Epithelial cell of proximal tubule (primary cell): ENCODE measurements at places on chromosomes 3 and 15.

DNA sequence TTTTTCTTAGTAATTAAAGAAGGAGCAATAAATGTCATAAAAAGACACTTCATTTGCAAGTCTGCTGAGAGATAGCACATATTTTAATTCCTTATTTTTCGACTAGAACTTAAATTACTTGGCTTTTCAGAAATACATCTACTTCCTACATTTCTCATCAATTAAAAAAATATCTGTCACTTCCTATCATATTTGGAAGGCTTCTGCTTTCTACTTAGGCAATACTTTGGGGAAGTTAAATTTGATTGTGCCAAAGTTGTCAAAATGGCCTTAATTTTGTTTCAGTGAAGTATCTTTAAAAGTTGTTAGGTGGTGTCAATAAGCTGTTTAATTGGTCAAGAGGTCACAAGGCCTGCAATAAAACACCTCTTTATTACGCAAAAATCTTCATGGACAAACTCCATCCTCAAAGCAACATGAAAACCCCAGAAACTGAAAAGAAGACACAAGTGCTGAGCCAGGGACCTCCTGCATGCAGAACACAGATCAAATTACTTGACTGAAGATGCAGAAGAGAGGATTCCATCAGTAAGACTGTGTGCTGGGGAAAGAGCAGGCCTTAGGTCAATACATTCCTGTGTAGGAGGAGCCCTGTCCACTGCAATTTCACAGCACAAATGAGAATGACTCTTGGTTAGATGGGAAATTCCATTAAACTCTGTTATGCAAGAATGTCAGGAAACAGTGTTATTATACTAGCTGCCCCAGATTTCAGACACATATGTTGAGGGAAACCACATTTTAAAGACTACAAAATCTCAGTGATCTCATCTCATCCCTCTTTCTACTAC is 48.0 kb upstream of the FSTL1 start:
- DNase-seq, result peak; percentile 76

DNA sequence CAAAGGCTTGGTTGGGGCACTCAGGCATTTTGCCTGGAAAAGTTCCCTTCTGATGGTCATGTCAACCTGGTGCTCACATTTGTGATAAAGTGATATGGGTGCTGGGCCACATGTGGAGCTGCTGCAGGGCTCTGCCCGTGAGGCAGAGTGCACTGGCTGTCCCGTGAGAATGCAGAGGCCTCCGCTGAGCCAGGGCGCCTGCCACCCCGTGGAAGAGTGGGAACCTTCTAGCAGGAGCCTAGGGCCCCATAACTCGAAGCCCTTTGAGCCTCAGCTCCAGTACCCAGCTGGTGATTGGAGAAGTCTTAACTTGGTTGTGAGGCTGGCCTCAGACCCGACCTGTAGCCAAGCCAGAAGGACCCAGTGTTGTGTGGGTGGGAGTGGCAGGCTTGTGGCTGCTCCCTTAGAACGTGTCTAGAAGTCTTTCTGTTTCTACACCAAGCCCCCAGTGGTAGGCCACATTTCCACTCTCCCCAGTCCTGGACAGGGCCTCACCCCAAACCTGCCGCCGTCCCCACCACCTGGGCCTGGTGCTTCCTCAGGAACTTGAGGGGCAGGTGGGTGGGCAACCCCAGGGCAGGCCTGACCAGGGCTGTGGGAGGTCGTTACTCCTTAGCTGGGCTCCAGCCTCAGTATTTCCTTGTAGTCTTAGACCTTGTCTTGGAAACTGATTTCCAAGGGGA is 19.7 kb downstream of the SEC61A1 start:
- DNase-seq, result no peak

DNA sequence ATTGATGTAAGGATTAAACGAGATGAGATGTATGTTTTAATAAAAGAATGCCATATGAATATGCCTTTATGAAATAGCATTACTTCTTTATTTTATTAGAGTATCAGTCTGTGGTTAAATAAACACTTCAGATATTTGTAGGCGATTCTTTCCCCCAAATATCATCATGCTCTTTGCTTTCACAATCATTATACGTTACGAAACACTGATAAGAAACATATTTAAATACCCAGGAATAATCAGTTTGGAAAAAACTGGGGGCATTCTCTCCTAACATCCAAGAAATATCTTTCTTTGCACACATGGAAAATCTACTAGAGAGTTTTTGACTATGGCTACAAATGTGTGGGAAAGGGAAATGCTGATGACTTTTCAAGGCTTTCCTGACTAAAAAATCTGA is 4.4 kb upstream of the PLAAT1 start:
- DNase-seq, result no peak

- DNase-seq, result no peak
Measured at GRCh38 chr3:3825035-3825434, 25.8 kb downstream of the LRRN1 start.

- DNase-seq, result no peak
Measured at GRCh38 chr3:172317984-172318383, 130.3 kb downstream of the GHSR start.

- DNase-seq, result no peak
Measured at GRCh38 chr15:95669146-95669922, 661.2 kb upstream of the NR2F2 start.

DNA sequence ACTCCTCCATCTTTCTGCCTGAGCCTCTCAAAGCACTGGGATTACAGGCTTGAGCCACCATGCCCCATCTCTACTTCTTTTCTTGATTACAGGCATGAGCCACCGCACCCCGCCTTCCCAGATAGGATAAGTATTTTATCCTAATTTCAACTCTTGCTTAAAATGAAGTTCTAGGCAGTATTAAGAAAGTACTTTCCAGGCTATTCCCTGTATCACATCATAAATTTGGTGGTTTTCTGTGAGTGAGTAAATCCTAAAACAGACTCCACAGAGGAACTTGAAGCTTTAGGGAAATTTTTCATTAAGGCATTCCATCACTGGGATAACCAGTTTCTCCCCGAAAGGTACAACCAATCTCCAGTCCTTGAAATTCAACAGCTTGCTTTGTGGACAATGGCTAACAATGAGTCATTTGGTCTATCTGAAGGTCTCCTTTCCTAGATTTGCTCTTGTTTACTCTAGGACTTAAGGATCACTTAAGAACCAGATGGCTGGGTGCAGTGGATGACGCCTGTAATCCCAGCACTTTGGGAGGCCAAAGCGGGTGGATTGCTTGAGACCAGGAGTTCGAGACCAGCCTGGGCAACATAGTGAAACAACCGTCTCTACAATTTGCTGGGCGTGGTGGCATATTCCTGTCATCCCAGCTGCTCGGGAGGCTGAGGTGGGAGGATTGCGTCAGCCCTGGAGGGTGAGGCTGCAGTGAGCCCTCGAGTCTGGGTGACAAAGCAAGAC is 49.7 kb upstream of the SKIL start:
- no peak for DNase-seq

DNA sequence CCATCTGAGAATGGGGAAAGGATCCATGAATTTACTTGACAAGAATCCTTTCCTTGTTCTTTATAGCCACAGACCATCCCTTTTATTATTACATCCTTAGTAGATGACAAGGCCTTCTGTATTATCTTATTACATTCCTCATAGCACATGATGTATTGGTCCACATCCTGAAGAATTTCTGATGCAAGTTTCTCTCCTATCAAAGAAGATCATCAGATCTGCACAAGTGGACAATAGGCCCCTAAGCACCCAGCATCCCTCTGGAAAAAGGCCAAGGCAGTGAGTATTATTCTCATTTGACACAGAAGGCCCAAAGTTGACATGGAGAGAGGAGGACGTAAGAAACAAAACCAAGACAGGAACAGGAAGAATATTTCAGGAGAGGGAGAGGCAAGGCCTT is 31.4 kb downstream of the MYL3 start:
- no peak for DNase-seq

DNA sequence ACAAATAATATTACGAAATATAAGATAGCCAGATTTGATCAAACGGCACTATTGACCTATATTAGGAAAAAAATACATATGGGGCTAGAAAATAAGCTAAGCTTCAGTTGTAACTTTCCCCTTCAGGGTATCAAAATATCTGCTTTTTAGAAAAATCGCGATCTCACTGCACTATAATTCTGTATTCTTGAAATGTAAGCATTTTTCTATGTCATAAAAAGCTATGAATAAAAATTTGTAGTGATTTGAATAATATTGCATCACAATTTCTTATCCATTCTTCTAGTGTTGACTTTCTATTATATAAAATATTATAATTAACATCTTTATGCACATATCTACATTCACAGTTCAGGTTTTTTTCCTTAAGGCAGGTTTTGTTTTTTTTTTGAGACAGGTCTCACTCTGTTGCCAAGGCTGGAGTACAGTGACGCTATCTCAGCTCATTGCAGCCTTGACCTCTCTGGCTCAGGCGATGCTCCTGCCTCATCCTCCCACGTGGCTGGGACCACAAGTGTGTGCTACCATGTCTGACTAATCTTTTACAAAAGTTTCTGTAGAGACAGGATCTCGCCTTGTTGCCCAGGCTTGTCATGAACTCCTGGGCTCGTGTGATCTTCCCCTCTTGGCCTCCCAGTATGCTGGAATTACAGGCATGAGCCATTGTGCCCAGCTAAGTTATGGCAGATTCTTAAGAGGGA is 21.6 kb downstream of the EMC4 start:
- DNase-seq, result no peak

DNA sequence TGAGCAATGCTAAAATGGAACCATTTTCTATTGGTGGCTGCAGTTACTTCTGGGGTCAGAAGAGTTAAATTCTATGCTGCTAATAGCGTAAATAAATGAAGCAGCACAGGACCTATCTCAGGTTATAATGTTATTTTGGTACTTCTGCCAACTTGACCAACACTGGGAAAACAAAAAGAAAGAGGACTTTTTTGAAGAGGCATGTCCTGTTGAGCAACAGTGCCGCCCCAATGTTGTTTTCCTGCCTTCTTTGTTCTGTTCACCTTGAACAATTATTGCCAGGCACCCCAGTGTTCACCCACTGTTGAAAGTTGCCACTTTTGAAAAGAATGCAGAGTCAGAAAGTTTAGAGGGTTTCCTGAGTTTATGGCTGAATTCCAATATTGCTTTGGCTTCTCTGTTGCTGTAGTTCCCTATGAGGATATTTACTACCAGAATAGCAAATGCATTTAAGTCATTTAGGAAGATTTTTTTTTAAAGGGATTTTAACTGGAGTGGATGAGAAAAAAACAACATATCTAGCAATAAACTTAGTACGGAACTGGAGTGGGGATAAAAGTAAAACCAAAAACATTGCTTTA is 679.0 kb upstream of the DPPA4 start:
- DNase-seq, result no peak

- no peak for DNase-seq
Measured at GRCh38 chr3:189871418-189871817, 240.2 kb downstream of the TP63 start.

DNA sequence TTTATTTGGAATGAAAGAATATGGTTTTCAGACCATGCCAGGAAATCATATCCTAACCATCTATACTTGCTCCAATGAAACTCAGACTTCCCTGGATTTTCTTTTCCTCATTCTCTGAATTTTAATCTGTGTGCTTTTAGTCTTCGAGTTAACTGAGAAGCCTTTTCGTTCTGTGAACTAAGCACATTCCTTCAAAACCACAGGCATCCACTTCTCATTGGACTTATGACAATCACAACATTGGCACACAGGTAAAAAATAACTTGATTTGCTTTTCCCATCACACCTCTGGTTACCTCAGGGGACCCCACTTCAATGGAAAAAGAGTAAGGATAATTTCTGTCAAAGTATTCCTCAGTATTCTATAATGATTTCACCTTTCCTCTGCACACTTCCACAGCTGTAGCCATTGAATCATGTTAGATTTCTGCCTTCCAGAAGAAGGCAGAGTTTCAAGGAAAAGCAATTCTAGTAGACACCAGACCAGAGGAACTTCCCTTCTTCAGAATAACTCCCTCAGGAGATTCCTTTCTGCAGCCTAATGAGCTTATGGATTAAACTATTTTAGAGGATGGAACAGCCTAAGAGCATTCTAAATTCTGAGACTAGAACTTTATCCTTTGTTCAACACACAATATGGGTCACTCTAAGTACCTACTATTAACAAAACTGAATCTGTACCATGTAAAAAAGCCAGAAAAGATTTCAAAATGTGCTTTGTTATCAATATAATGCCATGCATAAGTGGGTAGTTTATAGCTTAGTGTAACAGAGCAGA is 15.9 kb downstream of the COMMD2 start:
- peak; percentile 93 for DNase-seq

DNA sequence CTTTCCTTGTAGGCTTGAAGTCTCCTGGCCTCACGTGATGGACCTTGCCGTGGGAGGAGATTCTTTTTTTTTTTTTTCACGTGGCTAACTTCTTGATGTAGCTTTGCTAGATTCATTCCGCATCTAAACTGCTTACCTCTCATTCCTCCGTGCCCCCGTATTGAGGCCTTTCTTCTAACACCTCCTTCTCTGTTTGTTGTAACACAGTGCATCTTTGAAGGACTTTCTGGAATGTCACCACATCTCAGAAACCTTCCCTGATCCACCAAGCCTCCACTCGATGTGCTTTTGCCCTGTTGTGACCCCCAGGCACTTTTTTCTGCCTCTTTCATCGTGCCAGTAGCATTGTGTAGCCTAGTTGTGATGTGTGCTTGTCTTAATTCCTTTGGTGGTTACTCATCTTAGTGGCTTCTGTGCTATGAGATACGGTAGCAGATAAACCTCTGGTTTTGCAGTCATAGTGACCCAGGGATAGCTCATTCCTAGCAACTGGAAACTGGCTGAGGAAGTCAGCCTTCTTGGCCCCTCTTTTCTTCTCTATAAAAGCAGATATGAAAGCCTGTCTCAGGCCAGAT is 1.6 kb upstream of the BNC1 start:
- peak; percentile 59 for DNase-seq

GRCh38 chr3:155075200-155075599 is 4.9 kb upstream of the MME start:
- DNase-seq, result no peak

DNA sequence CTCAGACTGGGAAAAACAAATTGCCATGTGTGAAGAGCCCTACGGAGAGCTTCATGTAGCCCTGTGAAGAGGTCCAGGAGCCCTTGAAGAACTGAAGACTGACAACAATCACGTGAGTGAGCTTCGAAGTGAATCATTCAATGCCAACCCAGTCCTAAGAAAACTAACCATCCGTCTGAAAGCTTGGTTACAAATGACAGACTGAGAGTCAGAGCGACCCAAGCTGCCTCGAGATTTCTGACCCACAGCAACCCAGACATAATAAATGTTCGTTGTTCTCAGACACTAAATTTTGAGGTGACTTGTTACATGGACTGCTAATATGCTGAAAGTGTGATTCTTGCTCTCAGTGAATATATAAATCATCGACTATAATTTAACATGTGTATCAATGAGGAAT is 987.2 kb upstream of the ROBO1 start:
- DNase-seq, result no peak

GRCh38 chr3:132386259-132386658 is 31.0 kb upstream of the DNAJC13 start:
- DNase-seq, result no peak

DNA sequence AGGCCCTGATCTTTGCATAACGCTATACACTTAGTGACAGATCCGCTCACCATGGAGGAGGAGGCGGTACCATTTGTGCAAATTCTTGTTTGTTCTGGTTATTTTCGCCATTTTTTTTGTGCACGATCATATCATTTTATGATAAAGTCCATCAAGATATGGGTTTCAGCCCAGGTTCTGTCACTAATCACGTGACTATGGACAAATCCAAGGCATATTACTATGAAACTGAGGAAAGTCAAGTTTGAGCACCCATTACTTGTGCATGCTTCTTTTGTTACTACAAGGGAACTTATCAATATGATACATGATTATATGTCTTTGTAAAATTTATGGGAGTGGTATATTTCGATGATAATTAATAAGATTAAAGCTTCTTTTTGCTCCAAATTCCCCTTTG is 829.5 kb downstream of the ROBO2 start:
- DNase-seq, result no peak

- no peak for DNase-seq
Measured at GRCh38 chr15:77749236-77749997, 116.7 kb upstream of the LINGO1 start.
